ENCODE measurements at places on chromosomes 7 and 10.

- DNase-seq: no peak
Observed at GRCh38 chr10:66723608-66724400, 202.0 kb upstream of the LRRTM3 start.

DNA sequence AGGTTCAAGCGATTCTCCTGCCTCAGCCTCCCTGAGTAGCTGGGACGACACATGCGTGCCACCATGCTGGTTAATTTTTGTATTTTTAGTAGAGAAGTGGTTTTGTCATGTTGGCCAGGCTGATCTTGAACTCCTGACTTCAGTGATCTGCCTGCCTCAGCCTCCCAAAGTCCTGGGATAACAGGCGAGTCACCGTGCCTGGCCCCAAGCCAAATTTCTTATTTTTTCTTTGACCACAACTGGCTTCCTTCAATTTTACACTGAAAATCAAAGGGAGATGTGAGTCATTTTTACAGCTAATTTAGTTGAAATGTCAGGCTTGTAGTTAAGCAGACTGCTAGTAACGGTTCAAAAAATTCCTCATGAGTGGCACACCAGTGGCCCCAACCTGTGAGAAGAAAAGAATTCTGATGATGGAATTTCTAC lies 7.8 kb downstream of the RNF216 start:
- DNase-seq: peak; percentile 22

DNA sequence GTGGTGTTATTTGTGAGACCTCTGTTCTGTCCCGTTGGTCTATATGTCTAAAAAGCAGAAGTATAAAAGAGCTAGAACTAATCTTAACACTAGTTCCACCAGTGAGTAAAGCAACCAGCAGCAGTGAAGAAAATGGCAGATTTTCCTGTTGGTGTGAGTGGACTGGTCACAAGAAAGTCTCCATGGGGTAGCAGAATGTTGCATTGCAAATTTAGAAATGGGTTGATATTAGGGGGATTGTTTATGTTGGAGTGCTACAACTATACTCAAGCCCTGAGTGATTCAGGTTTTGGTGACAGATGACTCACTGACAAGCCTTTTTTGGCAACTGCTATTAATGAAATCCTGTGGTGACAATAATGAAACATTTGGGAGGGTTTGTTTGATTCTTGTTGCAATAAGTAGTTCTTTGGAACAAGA lies 5.6 kb downstream of the AVL9 start:
- no peak for DNase-seq

DNA sequence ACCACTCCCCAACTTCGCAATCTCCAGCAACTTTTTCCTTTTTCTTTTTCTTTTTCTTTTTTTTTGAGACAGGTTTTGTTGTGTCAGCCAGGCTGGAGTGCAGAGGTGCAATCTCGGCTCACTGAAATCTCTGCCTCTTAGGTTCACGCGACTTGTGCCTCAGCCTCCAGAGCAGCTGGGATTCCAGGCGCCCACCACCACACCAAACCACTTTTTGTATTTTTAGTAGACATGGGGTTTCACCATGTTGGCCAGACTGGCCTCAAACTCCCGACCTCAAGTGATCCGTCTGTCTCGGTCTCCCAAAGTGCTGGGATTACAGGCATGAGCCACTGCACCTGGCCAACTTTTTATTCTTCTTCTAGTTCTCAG lies 55.0 kb downstream of the KIAA1549 start:
- no peak for DNase-seq

GRCh38 chr7:39934132-39934531 lies 15.9 kb upstream of the CDK13 start:
- no peak for DNase-seq

Data from CD4-positive, alpha-beta T cell treated with Interleukin-10 for 1 hour (primary cell).